Fibroblast of mammary gland (primary cell): ENCODE measurements at places on chromosomes 7 and 10.

DNA sequence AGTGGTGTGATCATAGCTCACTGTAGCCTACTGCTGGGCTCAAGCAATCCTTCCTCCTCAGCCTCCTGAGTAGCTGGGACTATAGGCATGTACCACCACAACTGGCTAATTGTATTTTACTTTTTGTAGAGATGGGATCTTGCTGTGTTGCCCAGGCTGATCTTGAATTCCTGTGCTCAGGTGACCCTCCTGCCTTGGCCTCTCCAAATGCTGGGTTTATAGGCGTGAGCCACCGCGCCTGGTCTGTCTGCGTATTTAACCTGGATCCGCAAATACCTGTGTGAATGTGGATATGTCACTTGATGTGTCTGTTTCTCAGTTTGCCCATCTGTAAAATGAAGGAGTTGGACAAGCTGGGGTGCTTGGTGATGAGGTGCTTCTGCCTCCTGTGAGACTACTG lies 123.9 kb downstream of the BAMBI start:
- DNase-seq: no peak

GRCh38 chr7:94276027-94276426 lies 118.7 kb upstream of the COL1A2 start:
- no peak for DNase-seq

DNA sequence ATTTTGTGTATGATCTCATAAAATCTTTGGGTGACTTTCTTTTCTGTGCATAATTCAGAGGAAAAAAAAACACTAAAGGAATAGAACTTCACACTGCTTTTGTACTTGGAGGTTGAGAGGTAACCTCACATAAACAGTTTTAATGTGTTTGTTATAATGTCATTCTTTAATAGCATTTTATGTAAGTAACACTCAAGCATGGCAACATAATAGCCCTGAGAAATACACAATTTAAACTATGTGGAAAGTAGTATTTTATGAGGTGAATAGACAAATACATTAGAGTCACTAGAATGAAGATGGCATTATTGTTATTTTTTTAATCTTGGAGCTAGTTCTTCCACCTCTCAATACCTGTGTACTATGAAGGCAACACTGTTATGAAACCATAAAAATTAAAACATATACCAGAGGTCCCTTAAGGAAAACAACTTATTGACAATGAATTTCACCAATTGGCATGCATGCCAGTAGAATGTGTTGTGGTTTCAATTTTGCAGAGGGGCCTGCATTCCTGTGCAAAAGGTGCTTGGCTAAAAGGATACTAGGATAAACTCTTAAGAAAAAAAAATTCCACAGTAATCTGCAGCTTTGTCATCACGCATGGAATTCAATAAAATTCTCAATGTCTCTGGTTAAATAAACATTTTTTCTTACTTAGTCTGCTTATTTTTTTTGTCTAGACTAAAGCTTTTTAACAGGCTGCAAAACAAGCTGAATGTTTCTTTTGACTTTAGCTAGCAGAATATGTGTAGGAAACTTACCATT lies 102.5 kb downstream of the CD36 start:
- DNase-seq: peak; percentile 53

DNA sequence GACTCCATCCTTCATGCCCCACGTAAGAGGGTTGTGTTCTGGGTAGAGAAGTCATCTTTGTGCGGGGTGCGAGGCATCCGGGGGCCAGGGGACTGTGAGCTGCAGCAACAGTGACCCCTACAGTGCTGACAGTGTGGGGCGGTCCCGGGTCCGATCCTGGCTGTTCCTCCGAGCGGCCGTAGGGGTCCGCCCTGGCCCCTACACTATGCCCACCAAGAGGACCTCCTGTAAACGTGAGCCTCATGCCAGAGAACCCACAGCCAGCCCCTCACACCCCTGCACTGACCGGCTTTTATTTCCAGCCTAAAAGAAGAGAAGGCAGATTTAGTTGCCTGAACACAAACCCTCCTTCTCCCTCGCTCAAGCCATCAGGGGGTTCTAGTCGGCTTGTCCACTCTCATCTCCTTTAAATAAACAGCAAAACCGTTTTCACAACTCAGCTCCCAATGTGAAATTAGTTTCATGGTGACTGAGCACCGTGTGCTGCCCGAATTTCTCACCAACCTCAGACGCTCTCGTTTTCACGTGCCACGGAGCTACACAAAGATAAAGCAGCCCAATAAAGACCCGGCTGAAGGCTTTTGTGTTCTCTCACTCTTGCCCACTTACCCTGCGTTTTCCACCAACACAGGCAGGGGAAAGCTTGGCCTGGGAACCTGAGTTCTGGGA lies 588.6 kb downstream of the PTPRN2 start:
- DNase-seq: no peak

- DNase-seq: no peak
These were observed 86.5 kb upstream of the SKAP2 start for GRCh38 chr7:26950889-26951288.

DNA sequence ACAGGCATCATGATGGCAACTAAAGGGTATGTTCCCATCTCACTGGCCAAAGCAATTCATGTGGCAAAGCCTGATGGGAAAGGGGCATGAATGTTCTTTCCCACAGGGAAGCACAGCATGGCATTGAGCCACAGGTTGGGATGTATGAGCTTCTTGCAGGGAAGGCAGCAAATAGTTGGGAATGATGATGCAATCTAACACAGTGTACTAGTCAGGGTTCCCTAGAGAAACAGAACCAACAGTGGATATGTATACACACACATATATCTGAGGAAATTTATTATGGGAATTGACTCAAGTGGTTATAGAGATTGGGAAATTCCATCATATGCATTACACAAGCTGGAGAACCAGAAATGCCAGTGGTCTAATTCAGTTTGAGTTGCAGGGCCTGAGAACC lies 253.6 kb upstream of the NPVF start:
- peak; percentile 94 for DNase-seq

DNA sequence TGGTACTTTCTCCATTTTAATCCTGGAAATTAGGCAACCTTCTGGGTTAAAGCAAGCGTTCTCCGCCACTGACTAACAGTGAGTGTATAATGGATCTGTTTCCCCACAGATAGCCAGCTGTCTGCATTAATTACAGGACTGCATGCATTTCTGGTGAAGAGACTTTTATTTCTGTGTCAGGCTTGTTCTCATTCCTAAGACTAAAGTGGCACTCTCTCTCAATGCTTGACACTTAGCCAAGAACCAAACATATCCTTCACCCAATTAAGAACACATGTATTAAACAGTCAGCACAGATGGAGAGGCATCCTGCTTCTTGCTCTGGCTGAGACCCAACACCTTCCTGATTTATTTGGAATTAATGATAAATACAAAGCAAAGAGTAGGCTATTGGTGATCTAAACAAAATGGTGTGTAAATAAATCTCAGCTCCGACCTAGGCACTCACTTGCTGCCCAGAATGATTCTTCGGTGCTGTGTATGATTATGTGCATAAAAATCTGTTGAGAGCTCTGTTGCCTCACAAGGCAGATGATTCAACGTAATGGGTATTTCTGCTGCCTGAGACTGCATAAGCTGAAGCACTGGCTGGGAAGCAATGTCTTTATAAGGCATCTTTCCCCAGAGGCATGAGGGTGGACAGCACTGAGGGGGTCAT lies 16.8 kb downstream of the CALU start:
- DNase-seq: peak; percentile 98

DNA sequence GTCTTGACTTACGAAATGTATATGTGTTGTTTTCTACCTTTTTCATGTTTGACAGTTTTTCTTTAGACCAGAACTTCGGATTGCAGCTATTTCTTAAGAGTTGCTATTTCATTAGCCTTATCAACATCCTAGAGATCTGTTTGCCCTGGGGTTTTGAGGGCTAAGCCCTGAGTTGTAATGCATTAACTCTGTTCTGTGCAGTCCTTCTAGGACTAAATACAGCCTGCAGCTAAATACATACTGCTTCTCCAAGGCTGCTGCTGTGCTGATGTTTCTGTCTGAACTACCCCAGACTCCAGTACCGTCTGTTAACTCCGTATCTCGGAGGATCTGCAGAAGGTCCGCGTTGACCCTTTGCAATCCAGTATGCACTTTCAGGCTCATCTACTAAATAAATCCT lies 26.5 kb downstream of the KIAA1217 start:
- DNase-seq: no peak

GRCh38 chr10:81095238-81095637 lies 557.5 kb downstream of the SH2D4B start:
- no peak for DNase-seq

GRCh38 chr10:7102557-7103349 lies 308.1 kb downstream of the SFMBT2 start:
- DNase-seq: no peak

DNA sequence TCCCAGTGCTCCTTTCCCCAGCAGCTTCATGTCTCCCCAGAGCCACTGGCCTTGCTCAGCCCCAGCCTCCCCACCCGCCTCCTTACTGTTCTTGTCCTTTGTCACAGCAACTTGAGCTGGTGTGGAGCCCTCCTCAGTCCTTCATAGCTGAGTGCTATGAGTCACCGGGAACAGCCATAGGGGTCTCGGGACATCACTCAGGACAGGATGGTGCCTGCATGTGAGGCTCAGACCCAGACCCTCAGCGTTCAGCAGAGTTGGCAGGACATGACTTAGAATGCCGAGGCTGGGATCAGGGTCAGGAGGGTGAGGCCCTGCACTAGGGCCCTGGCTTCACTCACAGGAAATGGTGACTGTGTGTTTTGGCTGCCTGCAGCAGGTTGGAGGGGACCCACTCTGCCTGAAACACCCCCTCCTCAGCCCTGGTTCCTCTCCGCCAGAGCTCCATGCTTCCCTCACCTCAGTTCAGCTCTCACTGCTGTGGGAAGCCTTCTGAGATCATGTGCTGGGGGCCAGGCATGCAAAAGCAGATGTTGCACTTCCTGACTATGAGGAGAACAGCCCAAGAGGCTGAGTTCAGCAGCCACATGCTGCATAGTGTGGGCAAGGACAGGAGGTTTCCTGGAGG lies 40.7 kb upstream of the GJD4 start:
- DNase-seq: peak; percentile 58

DNA sequence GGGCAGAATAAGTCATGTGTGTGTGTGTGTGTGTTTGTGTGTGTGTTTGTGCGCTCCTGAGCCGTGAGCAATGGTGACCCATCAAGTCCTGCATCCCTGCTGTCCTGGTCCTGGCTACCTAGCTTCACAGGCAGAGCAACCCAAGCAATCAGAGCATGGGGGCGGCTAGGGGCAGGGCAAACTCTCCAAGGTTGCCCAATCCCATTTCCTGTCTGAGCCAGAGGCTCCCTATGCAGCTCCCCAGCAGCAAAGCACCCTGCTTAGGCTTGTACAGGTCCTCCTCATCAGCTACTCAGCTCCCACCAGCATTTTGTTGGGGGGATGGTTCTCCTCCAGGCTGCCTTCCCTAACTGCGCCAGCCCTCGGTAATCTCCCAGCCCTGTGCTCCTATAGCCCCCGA lies 31.1 kb upstream of the CRHR2 start:
- DNase-seq: peak; percentile 19
